GM06990 (cell line): ENCODE measurements at places on chromosomes 1 and 21.

- peak; percentile 75 for DNase-seq
Measured at GRCh38 chr1:160795951-160796383, at the start of gene LY9. Gene LY9, plus strand, starts transcription at chr1:160796174. Its CDS starts 14 bp downstream, at chr1:160796188.

- peak; percentile 32 for DNase-seq
Measured at GRCh38 chr1:217274927-217275654, 355.8 kb downstream of the GPATCH2 start.

DNA sequence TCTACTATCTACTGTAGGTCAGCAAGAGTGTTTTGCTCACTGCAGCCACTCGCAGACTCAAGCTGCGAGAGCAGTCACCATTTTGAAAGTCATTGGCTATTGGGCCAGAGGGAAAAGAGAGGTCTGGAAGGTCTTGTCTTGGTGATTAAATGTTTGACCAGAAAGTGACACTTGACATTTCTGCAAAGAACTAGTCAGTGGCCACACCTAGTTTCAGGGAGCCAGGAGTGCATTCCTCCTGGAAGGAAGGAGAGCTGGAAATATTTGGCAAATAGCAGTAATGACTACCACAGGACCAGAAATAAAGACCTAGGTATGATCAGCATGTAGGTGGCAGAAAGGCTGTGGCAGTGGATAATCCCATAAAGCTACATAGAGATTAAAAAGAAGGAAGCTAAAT is 440.0 kb upstream of the PLXNA2 start:
- DNase-seq = no peak

DNA sequence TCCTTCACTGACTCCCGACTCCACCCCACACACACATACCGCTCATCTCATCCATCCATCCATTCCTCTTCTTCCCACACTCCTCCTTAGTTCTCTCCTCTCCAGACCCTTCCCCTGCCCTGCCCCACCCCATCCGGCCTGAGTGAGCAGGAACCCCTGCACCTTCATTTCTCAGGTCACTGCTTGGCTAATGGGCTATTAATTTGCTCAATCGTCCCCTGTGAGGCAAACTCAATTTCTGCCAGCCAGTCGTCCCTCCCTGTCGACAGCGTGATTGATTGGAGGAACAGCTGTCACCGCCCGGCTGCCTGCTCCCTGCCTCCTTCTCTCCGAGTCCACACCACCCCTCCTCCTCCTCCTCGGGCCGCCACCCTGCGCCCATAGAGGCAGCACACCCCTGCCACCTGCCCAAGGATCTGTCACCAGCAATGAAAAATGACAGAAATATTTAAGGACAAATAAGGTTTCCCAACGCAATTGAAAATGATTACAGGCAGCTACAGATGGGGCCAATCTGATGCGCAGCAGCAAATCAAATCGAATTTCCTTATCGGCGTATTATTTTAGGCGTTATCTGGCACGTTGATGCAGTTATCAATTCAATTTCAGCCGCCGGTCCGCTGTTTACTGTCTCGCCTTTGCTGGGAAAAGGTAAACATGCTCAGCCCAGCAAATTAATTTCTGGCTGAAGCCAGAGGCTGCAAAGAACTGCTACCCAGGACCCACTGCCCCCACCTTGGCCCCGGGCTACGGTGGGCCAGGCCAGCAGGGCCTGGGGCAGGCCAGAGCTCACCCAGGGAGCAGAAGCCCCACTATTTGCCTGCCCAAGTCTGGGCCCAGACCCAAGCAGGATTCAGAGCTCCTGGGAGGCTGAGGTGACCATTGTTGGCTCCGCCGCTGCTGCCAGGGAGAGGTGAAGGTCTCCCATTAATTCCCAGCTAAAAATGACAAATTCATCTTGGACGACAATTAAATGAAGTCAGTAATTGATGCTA is 71.3 kb downstream of the TMEM53 start:
- DNase-seq = no peak

DNA sequence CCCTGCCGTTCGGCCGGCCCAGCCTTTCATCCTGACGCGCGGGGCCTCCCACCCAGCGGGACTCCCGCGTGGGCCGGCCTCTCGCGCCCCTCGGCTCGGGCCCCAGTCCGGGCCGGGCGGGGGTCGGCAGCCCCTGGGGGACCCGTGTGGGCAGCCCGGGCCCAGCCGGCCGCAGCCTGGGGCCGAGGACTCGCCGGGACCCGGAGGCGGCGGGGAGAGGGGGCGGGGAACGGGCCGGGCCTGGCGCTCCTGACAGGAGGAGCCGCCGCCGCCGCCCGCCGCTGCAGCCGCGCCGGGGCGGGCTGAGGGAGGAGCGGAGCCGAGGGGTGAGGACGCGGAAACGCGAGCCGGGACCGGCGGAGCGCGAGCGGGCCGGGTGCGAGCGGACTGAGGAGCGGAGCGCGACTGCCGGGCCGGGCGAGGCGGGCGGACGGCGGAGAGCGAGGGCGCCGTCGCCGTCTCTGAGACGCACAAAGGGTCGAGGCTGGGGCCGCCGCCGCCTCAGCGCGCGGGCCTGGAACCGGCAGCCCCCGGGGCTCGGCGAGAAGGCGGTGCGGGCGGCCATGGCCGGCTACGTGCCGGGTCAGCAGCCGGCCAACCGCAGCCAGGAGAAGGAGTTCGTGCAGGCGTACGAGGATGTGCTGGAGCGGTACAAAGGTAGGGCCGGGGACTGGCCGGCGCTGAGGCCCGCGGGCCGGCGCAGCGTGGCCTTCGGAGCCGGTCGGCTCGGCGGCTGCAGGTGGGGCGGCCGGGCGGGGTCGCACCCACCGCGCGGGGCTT is 79.1 kb downstream of the NDUFS5 start:
- DNase-seq = peak; percentile 82

GRCh38 chr1:110700767-110701166 is 26.0 kb upstream of the KCNA3 start:
- DNase-seq = no peak

GRCh38 chr1:121594096-121594495 is 409.3 kb downstream of the SRGAP2C start:
- no peak for DNase-seq

DNA sequence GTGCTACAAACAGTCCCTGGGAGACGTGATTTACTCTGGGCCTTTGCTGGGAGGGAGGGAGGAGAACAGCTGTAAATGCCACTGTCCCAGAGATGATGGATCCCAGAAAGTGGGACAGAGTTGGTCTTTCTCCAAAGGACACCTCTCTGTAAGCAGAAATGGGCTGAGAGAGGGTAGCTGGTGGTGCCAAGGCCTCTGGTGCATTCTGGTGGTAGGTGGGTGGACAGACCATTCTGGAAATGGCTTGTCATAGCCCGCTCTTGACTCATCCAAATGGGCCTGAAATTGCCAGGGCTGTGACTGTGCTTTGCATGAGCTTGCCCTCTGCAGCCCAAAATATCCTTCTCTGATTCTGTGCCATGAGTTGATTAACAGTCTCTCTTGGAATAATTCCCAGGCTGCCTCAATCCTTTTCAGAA is 36.1 kb downstream of the CCDC185 start:
- no peak for DNase-seq

DNA sequence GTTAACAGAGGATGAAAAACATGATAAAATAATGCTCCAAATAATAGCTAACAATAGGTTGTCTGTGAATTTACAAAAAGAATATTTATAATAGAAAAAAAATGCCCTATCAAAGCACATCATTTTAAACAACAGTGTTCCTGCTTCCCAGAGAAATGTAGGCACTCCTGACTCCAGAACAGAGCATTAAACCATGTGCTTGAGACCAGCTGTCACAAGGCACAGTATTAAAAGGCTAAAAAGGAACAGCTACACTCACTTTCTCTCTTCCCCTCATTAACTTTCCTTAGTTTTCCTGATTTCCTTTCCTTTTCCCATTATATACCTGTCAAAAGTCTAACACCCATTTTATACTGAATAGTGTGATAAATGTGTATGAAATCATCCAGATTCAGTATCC is 10.9 kb downstream of the VAV3 start:
- no peak for DNase-seq

DNA sequence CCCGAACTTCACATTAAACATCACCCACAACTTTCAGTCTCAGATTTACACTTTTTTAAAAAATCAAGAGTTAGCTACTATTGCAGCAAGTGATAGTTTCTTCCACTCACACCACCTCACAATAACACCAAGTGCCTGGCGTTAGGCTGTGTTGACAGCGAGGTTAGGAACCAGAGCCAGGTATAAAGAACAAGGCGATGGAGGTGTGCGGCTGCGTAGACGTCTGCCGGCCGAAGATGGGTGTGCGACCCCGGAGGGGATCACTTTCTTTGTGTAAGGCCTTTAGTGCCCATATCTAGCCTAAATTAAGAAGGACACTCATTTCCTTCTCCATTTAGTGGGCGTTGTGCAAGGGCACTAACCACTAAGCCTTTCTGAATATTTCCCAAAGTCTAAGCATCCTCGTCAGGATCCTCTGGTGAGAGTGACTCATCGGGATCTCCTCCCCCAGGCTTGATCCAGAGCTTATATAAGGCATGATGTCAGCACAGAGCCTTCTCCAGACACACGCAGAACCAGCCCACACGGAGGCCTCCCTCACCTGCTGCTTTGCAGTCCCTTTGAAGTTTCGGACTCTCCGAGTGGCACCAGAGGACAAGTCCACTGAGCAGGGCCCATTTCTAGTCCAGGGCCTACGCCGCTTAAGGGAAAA is 11.8 kb downstream of the NHLH2 start:
- no peak for DNase-seq

- DNase-seq = no peak
Measured at GRCh38 chr1:154775621-154776605, 94.2 kb downstream of the KCNN3 start.

DNA sequence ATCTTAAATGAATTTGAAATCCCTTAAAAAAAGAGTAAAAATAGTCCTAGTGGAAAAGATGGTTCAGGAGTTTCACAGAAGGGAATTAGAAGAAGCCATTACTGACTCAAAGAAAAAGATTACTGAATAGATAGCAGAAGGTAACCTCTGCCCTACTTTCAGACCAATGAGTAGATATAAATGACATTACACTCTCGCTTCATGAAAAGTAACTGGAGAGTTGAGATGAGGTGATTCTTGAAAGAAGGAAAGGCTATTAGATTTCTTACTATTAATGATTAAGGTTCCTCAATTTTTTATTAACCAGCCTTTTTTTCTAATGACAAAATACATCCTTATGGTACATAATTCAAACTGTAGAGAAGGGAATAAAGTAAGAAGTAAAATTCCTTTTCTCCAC is 28.3 kb downstream of the CCN1 start:
- DNase-seq = no peak

DNA sequence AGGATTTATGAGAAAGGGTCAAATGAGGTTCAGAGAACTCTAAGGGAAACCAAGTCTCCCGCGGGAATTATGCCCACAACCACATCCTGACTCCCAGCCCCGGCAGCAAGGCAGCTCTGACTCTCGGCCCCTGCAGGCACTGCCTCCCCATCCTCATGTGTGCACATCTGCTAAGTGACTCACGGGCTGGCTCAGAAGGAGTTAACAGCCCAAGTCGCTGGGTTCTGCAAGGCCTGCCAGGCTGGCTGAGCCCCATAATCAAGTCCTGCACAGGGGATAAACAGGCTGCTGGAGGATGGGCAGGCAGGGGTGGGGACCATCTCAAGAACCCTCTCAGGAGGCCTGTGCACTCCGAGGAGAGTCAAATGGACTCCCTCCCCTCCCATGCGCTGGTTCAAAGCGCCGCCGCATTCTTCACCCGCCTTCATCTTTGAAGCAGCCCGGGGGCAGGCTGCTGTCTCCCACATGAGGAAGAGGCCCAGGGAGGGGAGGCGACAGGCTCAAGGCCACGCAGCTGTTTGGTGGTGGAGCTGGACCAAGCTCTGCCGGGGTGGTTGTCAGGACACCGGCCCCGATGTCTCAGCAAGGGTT is 344.3 kb downstream of the MATN1 start:
- DNase-seq = no peak
